ENCODE measurements at places on chromosomes 5 and 9. TPM values are rescaled to one million over a fixed set of nuclear protein-coding genes. Genes with fewer than 3 reads are reported as not detected.

The IL11RA gene
- total RNA-seq, result 23.4 TPM

The SLC6A19 gene
- not detected for total RNA-seq

The ACTBL2 gene
- total RNA-seq, result not detected

The PRRC2B gene
- 30.5 TPM for total RNA-seq

The DDX4 gene
- total RNA-seq, result not detected

The SLC38A9 gene
- total RNA-seq, result 23.5 TPM

The PLPPR1 gene
- total RNA-seq, result not detected

The CDKN2AIPNL gene
- 23.7 TPM for total RNA-seq

The CTXN3 gene
- not detected for total RNA-seq

The ANKRD31 gene
- 0.13 TPM for total RNA-seq

The PCDHB8 gene
- total RNA-seq, result 0.62 TPM

The RGMB gene
- total RNA-seq, result 30.3 TPM

The SAXO1 gene
- total RNA-seq, result under 0.01 TPM

The SERF1A gene
- total RNA-seq, result 1.7 TPM

The PCDHAC1 gene
- 0.06 TPM for total RNA-seq

The MYOZ3 gene
- 0.40 TPM for total RNA-seq

The OR1Q1 gene
- 0.26 TPM for total RNA-seq

The CCDC192 gene
- not detected for total RNA-seq

The ARSK gene
- total RNA-seq, result 9.5 TPM

The PPIC gene
- 59.2 TPM for total RNA-seq

The TTC39B gene
- total RNA-seq, result 33.0 TPM

The FUBP3 gene
- total RNA-seq, result 43.0 TPM

The FOXD4L6 gene
- total RNA-seq, result not detected

The EIF4E1B gene
- total RNA-seq, result not detected

The KIAA0825 gene
- 4.1 TPM for total RNA-seq

The ARL14EPL gene
- total RNA-seq, result not detected

The IFNA8 gene
- not detected for total RNA-seq

All from aortic smooth muscle cell (primary cell).